ENCODE measurements at places on chromosomes 5 and 9. TPM values are rescaled to one million over a fixed set of nuclear protein-coding genes. Genes with fewer than 3 reads are reported as not detected.

ADAMTS2 gene
- 0.19 TPM for total RNA-seq

CACNA1B gene
- total RNA-seq: not detected

S1PR3 gene
- not detected for total RNA-seq

PRSS3 gene
- total RNA-seq: not detected

PCDHAC1 gene
- 1.5 TPM for total RNA-seq

OLFM1 gene
- 0.13 TPM for total RNA-seq

MORN5 gene
- total RNA-seq: not detected

IFNK gene
- total RNA-seq: not detected

MEF2C gene
- 6.4 TPM for total RNA-seq

RMI1 gene
- 3.2 TPM for total RNA-seq

BTNL8 gene
- total RNA-seq: 0.57 TPM

TEX48 gene
- not detected for total RNA-seq

UNC13B gene
- total RNA-seq: 9.1 TPM

MYORG gene
- total RNA-seq: 1.2 TPM

BARHL1 gene
- total RNA-seq: not detected

SCGB3A1 gene
- total RNA-seq: not detected

TAS2R1 gene
- total RNA-seq: not detected

GNA14 gene
- total RNA-seq: not detected

LAMC3 gene
- total RNA-seq: 1.5 TPM

FASTKD3 gene
- 10.9 TPM for total RNA-seq

TSLP gene
- total RNA-seq: 0.60 TPM

ZNF474 gene
- not detected for total RNA-seq

GARIN3 gene
- total RNA-seq: not detected

PCDHGB4 gene
- 2.0 TPM for total RNA-seq

FBLL1 gene
- total RNA-seq: 7.6 TPM

GRXCR2 gene
- total RNA-seq: not detected

TMEM252 gene
- total RNA-seq: not detected

GLRA1 gene
- not detected for total RNA-seq

PAEP gene
- total RNA-seq: 0.27 TPM

TRPM3 gene
- total RNA-seq: 1.6 TPM

All from A375 (cell line).